ENCODE measurements at places on chromosomes 2 and 18. TPM values are rescaled to one million over a fixed set of nuclear protein-coding genes. Genes with fewer than 3 reads are reported as not detected.

SPEG gene
- polyA plus RNA-seq, result not detected

SEMA4C gene
- 0.08 TPM for polyA plus RNA-seq

CHN1 gene
- not detected for polyA plus RNA-seq

PROKR1 gene
- not detected for polyA plus RNA-seq

SMYD1 gene
- polyA plus RNA-seq, result not detected

RUFY4 gene
- polyA plus RNA-seq, result 0.65 TPM

EVX2 gene
- not detected for polyA plus RNA-seq

DNAH7 gene
- polyA plus RNA-seq, result not detected

USP14 gene
- 8.1 TPM for polyA plus RNA-seq

RAMP1 gene
- not detected for polyA plus RNA-seq

NOSTRIN gene
- not detected for polyA plus RNA-seq

ESCO1 gene
- 1.3 TPM for polyA plus RNA-seq

FBXO36 gene
- 0.72 TPM for polyA plus RNA-seq

DYNAP gene
- polyA plus RNA-seq, result not detected

IL36RN gene
- not detected for polyA plus RNA-seq

GALNT14 gene
- not detected for polyA plus RNA-seq

LYPD1 gene
- not detected for polyA plus RNA-seq

TRMT61B gene
- 8.1 TPM for polyA plus RNA-seq

MATN3 gene
- polyA plus RNA-seq, result not detected

CD207 gene
- polyA plus RNA-seq, result 0.05 TPM

ACTG2 gene
- not detected for polyA plus RNA-seq

C1QL2 gene
- polyA plus RNA-seq, result not detected

GREB1 gene
- 0.03 TPM for polyA plus RNA-seq

PROC gene
- polyA plus RNA-seq, result 0.17 TPM

PMAIP1 gene
- 55.7 TPM for polyA plus RNA-seq

GAREM2 gene
- polyA plus RNA-seq, result not detected

LRATD1 gene
- polyA plus RNA-seq, result not detected

SERPINB3 gene
- polyA plus RNA-seq, result not detected

DES gene
- 2.4 TPM for polyA plus RNA-seq

ESPNL gene
- not detected for polyA plus RNA-seq

DNAJC5G gene
- polyA plus RNA-seq, result not detected

FARP2 gene
- polyA plus RNA-seq, result 6.7 TPM

SAG gene
- 0.87 TPM for polyA plus RNA-seq

CROCC2 gene
- not detected for polyA plus RNA-seq

INHA gene
- polyA plus RNA-seq, result not detected

GALNT5 gene
- not detected for polyA plus RNA-seq

IKZF2 gene
- 0.10 TPM for polyA plus RNA-seq

SH3RF3 gene
- 0.25 TPM for polyA plus RNA-seq

SLC19A3 gene
- polyA plus RNA-seq, result not detected

CNGA3 gene
- not detected for polyA plus RNA-seq

ZNF804A gene
- polyA plus RNA-seq, result 3.7 TPM

HOXD9 gene
- polyA plus RNA-seq, result not detected

KCNG2 gene
- polyA plus RNA-seq, result not detected

ZNF385B gene
- not detected for polyA plus RNA-seq

LAMA3 gene
- not detected for polyA plus RNA-seq

UCN gene
- polyA plus RNA-seq, result 0.39 TPM

GPC1 gene
- polyA plus RNA-seq, result 0.08 TPM

RNF125 gene
- 7.0 TPM for polyA plus RNA-seq

CRYGD gene
- not detected for polyA plus RNA-seq

SLC9A4 gene
- not detected for polyA plus RNA-seq

PPP1R1C gene
- not detected for polyA plus RNA-seq

CDC42EP3 gene
- 179 TPM for polyA plus RNA-seq

SRD5A2 gene
- not detected for polyA plus RNA-seq

SCYGR4 gene
- not detected for polyA plus RNA-seq

ATP6V1C2 gene
- polyA plus RNA-seq, result not detected

PJVK gene
- polyA plus RNA-seq, result not detected

LRRC30 gene
- polyA plus RNA-seq, result not detected

CDCA7 gene
- polyA plus RNA-seq, result 1.7 TPM

CASP10 gene
- 17.7 TPM for polyA plus RNA-seq
